Dermis blood vessel endothelial cell (primary cell): ENCODE measurements at places on chromosomes 2 and 18. TPM values are rescaled to one million over a fixed set of nuclear protein-coding genes. Genes with fewer than 3 reads are reported as not detected.

- no peak for DNase-seq
Observed at GRCh38 chr2:39486071-39486470, 49.0 kb upstream of the MAP4K3 start.

- DNase-seq, result no peak
Observed at GRCh38 chr2:224851811-224852210, 135.6 kb upstream of the CCDC195 start.

DNA sequence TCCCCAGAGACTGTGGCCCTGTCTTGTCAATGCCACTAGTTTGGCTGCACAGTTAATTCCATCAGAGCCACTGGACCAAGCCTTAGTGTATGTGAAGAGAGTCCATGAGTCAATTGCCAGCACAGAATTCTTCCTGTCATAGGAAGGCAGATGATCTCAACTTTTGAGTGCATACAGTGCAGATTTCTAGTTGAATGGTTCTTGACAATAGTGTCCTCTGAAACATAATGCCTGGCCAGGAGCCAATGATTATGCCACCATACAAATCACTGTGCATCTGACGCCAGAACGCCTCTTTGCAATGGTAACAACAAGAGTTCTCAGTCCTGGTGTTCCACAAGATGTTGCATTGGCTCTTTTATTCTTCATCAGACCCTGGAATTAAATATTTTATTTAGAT lies 7.1 kb downstream of the NEUROD1 start:
- DNase-seq, result peak; percentile 15

DNA sequence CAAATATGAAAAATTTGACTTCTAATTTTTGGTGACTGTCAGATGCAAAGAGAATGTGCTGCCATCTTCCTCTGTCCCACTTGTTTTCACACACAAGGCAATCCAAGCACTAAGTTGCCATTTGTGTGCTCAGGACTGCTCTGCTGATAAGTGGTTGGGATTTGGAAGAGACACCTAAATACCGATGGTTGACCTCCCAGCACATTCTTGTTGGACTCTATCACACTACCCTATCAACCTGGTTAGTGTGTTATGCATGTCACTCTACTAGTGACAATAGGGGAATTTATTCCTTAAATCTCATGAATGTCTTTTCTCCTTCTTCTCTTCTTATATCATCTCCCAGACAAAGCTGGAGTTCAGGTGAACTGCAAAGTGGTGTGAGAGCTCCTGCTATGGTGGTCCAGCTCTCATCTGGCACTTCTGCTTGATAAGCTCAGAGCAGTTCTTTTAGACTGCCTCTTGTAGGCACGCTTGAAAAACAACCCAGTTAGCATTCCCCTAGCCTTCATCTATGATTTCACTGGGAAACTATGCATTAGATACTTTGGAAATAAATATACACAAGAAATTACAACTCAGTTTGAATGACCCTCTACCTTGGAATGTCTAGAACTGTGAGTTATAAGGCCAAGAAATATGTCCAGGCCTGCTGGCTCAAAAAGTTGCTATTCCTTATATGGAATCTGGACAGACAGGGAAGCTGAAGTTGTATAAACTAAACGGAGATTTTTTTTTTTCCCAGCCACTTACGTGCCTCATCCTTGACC lies 404.8 kb downstream of the MEIS1 start:
- DNase-seq, result no peak

DNA sequence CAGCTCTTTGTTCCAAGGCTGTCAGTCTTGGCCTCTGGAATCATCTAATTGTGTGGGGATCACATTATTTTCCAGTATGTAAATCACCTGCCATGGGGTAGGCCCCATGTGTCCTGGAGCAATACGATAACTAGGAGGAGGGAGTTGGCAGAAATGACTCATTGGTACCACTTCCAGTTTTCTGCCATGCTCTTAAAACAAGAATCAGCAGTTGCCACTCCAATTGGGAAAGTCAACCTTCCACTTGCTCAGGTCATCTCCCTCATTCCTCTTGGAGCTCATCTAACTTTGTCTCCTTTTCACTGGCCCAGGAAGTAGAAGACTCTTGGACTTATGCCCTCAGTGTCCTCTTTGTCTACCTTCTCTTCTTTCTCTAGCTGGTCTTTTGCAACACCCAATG lies 487.0 kb downstream of the SLC4A3 start:
- DNase-seq, result no peak

GRCh38 chr18:59577386-59577655 lies 119.9 kb downstream of the CCBE1 start:
- no peak for DNase-seq

DNA sequence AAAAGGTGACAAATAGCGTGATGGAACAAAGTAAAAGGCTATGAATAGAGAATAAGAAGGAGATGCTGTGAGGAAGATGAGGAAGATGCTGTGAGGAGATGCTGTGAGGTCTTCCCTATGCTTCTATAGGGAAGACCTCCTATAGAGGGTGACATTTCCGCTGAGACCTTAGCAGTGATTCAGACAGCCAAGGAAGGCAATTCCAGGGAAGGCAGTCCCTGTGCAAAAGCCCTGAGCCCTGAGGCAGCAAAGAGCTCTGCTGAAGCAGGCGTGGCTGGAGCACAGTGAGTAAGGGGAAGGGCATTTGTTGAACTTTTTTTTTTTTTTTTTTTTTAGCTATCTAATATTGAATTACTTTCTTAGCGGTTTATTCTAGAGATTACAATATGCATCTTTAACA lies 142.7 kb upstream of the FOSL2 start:
- no peak for DNase-seq

- DNase-seq, result no peak
Observed at GRCh38 chr2:229339618-229340017, 68.5 kb upstream of the PID1 start.

- DNase-seq, result no peak
Observed at GRCh38 chr18:41326311-41326710, 628.7 kb upstream of the PIK3C3 start.

- no peak for DNase-seq
Observed at GRCh38 chr2:8608411-8608954, 73.4 kb upstream of the ID2 start.

DNA sequence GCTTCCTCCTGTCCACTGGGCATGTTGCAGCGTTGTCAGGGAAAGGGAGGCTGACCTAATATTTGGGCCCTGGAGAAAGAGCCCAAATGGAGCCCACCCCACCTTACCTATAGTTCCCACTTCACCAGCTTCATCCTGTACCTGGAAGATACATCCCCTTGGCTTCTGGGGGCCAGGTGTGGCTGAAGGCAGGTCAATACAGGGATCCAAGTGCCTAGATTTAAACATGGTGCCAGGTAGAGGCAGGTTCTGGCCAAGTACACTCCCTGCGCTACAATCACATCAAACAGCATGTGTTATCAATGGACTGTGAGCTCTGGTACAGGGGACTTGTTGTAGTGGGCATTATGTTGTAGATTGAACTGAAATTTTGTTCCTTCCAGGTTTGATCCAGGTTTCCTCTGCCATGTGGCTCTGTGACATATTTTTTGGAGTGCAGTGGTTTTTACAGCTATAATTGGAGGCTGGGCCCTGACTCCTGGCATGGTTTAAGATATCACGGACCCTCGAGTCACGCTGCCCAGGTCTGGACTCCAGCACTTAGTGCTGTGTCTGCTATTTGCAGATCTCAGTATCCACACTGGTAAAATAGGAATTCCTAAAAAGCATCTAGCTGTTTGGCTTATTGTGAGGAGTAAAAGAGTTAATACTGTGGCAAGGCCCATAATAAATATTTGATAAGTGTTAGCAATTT lies 23.8 kb downstream of the MYCN start:
- DNase-seq, result no peak

DNA sequence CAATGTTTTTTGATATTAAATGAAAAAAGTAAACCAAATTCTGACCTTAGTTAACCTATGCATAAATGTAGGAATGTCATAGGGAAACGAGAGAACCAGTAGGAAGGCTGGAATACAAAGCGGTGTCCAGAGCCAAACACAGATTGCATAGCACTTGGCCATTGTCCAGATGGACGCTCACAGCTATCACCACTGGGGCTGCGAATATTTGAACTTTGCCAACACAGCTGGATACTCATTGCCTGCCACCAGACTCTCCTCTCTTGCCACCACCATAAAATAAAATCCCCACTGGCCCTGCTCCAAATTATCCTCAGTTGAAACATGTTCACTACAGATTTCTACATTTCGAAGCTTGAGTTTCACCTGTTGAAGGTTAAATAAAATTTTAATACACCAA lies 159.3 kb upstream of the GULP1 start:
- DNase-seq, result no peak

GRCh38 chr2:104859766-104860450 lies 6.0 kb downstream of the POU3F3 start:
- no peak for DNase-seq

DNA sequence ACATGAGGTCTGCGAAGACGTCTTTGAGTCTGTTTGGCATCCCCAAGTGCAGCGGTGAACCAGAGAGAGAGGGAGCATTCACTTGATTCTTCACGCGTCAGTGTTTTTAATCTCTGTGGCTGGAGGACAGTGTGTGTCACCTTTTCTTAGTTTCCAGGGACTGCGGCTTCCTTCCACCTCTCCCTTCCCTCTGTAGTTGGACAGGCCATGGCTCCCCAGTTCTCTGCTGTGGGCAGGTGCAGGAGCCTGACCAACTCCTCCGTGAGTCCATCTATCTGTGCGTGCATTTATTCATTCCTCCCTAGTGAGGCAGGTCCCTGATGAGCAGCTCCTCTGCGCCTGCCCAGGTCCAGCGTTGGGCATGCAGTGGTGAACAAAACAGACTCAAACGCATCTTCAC lies 42.9 kb downstream of the AGAP1 start:
- DNase-seq, result no peak

DNA sequence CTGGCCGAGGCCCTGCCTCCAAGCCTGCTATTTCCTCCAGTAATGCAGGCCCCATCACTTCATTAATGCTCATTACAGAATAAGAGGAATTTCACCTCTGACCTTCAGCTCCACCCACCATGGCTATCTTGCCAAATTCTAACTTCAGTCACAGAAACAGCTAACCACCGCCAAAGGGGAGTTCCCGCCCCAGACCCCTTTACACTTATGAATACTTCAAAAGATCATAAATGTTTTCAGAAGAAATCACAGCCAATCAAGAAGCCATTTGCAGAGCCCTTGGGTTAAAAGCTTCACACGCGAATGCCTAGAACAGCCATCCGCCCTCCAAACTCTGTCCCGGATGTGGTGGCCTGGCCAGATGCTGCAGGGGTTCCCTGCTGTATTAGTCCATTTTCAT lies 73.8 kb upstream of the TWIST2 start:
- no peak for DNase-seq

DNA sequence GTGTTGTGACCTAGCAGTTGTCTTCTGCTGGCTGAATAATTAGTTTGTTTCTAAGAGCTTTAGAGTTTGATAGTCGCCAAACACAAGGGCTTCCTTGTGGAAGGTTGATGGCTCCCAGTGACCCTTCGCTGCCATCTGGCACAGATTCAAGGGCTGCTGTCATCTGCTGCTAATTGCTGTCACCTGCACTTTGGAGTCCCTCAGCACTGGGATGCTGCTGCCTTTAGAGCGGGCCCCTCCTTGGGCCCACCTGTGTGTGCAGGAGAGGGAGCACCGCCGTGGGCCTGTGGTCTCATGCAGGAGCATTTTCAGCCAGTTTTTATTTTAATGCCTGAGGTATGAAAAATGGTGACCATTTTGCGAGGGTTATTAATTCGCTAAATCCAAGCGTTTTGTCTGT lies 154.0 kb upstream of the NFATC1 start:
- no peak for DNase-seq

The THAP4 gene
- 37.8 and 46.6 TPM in 2 replicates for total RNA-seq

The ALK gene
- total RNA-seq, result not detected in 2 replicates

The SNTG2 gene
- total RNA-seq, result 0.17 TPM in 1 of 2 replicates, not detected in the other

The LBX2 gene
- 0.98 and 2.9 TPM in 2 replicates for total RNA-seq

The SLC9A2 gene
- not detected in 2 replicates for total RNA-seq

The KCNG2 gene
- total RNA-seq, result 0.51 and 0.93 TPM in 2 replicates

The NR4A2 gene
- total RNA-seq, result 0.14 and 0.17 TPM in 2 replicates

The UGT1A8 gene
- total RNA-seq, result not detected in 2 replicates

The VIL1 gene
- not detected in 2 replicates for total RNA-seq

The TSGA10 gene
- 1.7 and 2.9 TPM in 2 replicates for total RNA-seq

The MPP4 gene
- 2.2 and 3.1 TPM in 2 replicates for total RNA-seq
